ENCODE measurements at places on chromosomes 4 and X. TPM values are rescaled to one million over a fixed set of nuclear protein-coding genes. Genes with fewer than 3 reads are reported as not detected.

CA5B gene
- total RNA-seq: 14.1 TPM

BEX1 gene
- total RNA-seq: 0.38 TPM

SRPX gene
- not detected for total RNA-seq

- no peak for DNase-seq
Observed at GRCh38 chrX:146881521-146881920, 67.0 kb upstream of the CXorf51A start.

DNA sequence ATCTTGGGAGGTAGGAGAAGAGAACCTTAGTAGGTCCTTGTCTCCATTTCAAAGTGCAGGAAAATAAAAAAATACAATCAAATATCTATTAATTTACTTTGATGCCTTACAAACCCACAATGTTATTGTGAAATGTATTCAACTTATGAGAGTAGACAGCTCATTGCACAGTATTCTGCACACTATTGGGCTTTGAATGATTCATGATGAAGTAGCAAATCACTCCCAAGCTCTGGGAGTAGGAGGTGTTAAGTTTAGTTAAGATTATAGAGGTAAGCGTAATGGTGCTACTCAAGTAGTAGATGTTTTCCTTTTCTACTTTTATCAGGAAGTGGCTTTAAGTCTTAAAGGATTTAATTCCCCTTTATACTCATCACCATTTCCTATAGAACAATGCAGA lies 32.8 kb upstream of the TMPRSS11A start:
- DNase-seq: no peak

DNA sequence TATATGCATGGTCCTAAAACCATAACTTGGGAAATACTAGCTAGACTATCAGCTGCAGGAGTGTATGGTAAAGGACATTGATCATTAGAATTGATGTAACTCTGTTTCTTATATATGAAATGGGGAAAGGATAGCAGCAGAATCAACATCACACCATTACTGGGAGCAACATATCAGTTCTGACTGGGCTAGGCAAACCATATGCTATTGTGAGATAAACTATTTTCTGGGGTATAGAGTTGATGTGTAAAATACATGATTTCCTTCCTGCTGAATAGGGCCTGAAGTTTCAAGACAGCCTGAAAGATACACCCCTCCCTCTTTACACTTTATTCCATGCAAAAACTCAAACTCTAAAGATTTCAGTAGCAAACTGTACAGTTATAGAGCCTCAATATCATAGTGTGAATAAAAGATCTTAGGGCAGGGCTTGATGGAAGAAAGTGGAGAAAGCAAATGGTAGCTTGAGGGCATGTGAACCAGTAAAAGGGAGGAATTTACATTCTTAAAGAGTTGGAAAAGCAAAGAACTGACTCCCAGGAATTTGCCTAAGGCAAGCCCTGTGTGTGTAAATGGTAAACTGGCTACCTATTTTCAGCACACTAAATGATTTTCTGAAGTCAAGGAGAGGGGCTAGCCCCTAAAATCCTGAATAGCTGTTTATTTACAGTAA lies 404.1 kb downstream of the MAPK10 start:
- DNase-seq: no peak

GRCh38 chrX:4935846-4936245 lies 1222.4 kb upstream of the PRKX start:
- no peak for DNase-seq
